ENCODE measurements at places on chromosomes 7 and 10.

- no peak for DNase-seq
Observed at GRCh38 chr7:139651308-139651707, 126.5 kb downstream of the HIPK2 start.

- no peak for DNase-seq
Observed at GRCh38 chr7:101995121-101995520, 177.7 kb downstream of the CUX1 start.

DNA sequence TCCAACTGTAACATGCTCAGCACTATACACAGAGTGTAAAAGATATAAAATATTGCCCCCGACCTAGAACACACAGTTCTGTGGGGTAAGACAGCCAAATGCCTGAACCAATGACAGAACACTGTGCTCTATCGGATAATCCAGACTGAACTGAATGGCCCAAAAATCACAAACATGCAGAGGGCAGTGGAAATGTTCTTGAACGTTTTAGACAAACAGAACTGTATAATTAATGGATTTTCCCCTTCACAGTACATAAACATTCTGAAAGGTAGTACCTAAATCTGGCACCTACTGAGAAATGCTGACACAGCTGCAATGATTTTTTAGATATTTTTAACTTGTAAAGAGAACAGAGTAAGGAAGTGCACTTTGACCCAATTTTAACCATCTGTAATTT is 33.4 kb downstream of the PARD3 start:
- no peak for DNase-seq

- no peak for DNase-seq
Observed at GRCh38 chr10:32489158-32489557, 43.2 kb downstream of the CCDC7 start.

GRCh38 chr10:106768204-106768603 is 396.3 kb downstream of the SORCS1 start:
- DNase-seq, result no peak

- DNase-seq, result no peak
Observed at GRCh38 chr7:33720870-33721269, 184.5 kb upstream of the BMPER start.

DNA sequence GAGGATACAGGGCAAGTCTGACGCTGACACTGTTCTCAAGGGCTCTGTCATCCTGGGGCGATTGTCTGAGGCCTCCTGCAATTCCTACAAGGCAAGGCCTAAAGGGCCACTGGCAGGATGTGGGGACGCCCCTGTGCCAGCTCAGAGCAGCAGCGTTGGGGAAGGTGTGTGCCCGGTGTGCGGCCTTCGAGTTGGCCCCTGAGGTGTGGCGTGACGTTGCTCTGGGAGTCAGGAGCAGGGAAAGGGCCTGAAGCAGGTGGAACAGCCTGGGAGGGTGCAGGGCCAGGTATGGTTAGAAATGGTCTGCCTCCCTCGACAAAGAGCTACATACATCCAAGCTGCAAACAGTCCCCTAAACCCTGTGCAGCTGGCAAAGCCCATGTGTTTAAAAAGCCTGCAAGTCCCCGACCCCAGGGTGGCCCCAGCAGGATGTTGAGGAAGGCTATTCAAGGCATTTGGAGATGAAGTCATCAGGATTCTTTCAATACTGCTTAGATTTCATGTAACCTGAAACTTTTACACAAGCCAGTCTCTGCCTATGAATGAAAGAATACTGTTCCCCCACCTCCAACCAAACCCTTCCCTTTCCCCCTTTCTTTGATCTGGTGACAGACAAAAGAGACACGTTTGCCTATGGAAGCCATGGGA is 142.5 kb upstream of the TNS3 start:
- DNase-seq, result no peak

DNA sequence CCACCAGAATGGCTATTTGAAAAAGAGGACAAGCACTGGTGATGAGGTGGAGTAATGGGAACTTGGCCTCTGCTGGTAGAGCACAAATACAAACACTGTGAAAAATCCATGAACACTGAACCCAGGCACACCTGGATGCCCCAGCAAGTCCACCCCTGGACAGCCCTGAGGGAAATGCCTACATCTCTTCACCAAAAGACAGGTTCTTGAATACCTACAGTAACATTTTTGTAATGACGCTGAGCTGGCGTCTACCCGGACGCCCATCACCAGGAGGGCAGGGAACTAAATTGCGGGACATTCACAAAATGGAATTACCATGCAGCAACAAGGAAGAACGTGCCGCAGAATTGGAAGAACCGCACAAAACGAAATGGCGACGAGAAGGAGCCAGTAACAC is 70.5 kb downstream of the GNA12 start:
- DNase-seq, result no peak

- no peak for DNase-seq
Observed at GRCh38 chr10:26486990-26487850, 49.1 kb downstream of the APBB1IP start.

- peak; percentile 18 for DNase-seq
Observed at GRCh38 chr7:78284945-78285344, 486.4 kb downstream of the PHTF2 start.

DNA sequence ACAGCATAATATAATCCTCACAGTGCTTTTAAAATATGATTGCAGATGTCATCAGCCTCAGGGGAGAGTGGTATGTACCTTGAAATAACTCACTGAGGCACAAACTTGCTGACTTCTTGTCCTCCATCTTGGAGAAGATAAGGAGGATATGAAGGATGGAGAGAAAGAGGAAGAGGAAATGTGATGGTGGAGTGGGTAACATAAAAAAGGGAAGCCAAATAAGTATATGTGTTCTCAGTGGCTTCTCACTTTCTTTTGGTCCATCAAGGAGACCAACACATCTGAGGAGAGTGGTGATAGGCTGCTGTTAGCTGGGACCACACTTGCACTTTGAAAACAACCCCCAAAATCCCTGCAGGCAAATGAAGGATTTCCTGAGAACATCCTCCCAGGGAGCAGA is 21.6 kb upstream of the ZNF37A start:
- no peak for DNase-seq

GRCh38 chr10:117272195-117273076 is 31.5 kb downstream of the SLC18A2 start:
- DNase-seq, result no peak

- no peak for DNase-seq
Observed at GRCh38 chr7:15977663-15978062, 291.2 kb upstream of the MEOX2 start.

GRCh38 chr7:139046143-139046542 is 10.3 kb upstream of the ZC3HAV1L start:
- DNase-seq, result no peak
